ENCODE measurements at places on chromosomes 2 and 18. TPM values are rescaled to one million over a fixed set of nuclear protein-coding genes. Genes with fewer than 3 reads are reported as not detected.

The ASAP2 gene
- total RNA-seq: 79.2 TPM

DNA sequence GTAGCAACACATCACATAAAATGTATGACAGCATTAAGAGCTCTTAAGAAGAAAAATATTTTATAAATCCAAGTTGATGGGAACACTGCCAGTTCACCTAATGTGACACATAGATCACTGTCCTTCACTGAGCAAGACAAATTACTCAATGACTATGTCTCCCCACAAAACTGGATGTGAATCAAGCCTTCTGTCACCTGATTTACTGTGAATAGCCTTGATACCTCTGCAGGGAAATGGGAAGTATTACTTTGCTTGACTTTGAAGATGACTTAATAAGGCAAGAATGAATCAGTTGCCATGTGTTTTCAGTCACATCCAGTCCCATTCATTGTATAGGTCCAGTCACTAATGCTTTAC lies 94.6 kb downstream of the NYAP2 start:
- no peak for DNase-seq

- no peak for DNase-seq
These were observed 201.5 kb downstream of the LPIN1 start for GRCh38 chr2:11947956-11948355.

DNA sequence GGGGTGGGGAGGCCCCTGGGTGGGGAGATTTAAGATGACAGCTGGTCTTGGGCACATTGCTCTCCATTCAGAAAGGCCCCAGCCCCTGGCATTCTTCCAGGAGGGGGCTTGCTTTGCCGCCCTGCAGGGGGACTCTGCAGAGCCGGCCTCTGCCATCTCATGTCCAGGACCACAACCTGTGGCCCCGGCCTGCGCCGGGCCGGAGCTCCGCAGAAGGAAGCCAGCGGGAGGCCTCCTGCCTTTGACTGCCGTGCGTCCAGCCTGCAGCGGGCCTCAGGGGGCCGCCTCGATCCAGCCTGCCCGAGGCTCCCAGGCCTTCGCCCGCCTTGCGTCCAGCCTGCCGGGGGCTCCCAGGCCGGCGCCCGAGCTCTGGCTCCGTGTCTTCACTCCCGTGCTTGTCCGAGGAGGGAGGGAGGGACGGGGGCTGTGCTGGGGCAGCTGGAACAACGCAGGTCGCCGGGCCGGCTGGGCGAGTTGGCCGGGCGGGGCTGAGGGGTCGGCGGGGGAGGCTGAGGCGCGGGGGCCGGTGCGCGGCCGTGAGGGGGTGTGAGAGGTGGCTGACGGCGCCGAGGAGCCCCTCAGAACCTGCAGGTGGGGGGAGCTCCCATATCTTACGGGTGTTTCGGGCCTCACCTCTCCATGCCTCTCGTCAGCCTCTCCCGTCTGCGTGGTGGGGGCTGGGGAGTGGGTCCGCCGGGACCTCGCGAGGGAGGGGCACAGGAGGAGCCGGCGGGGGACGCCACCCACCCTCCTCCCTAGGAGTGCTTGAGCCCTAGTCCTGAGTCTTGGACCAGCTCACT lies 20.4 kb downstream of the GPC1 start:
- DNase-seq: no peak

The TMEM178A gene
- total RNA-seq: 2.8 TPM

DNA sequence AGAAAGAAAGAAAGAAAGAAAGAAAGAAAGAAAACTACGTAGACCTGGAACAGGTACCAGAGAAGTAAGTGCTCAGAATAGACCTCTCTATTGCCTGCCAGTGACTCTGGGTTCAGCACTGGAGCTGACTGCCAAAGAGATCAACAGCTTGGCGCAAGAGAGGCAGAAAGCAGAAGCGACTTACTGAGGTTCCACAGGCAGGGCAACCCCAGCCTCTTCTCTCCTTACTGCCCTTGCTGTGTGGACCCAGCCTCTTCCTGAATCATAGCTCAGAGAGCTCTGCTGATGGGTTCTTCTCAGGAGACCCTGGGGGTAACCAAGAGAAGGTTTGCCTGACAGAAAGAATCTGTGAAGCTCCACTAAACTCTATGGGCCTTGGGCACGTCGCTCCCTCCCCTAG lies 7.1 kb downstream of the CAPN13 start:
- DNase-seq: no peak

The EVX2 gene
- total RNA-seq: not detected

DNA sequence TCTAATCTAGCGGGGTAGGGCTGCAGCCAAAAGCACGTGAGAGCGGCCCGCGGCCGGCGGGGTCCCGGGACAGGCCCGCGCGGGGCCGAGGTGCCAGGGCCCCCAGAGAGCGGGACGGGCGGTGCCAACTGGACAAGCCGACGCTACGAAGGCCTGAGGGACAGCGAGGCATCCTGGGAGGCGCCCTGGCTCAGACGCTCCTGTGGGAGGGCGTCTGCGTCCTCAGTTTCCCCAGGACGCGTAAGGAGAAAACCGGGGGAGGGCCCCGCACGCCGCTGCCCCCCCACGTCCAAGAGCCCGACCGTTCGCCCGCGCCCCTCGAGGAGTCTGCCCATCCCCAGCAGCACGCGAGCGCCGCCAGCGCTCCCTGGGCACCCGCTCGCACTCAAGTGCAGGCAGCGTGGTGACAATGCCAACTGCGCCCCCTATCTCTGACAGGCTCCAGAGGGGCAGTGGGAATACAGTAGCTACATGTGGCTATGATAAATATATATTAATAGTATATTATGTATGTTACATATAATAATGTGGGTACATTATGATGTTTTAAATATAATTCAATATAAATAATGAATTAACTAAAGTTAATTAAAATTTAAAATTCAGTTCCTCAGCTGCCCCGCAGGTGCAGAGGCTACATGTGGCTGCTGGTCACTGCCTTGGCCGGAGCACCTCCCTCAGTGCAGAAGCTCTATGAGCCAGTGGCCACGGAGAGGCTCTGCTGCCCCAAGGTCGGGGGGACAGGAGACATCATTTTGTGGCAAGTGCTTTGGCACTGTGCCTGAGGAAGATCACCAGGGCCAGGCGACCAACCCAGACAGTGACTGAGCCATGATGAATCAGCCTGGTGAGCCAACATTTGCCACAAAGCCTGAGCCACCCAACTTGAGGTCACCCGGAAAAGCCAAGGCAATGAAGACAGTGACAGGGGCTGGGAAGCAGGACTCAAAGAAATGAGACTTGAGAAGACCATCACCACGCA lies 5.5 kb upstream of the SFT2D3 start:
- peak; percentile 75 for DNase-seq

Data from endothelial cell of umbilical vein (primary cell).